ENCODE measurements at places on chromosomes 4 and X.

- H3K27ac ChIP-seq: no peak overlapping the region
- DNase-seq: no peak
- no peaks in the 10 kb centered on the region for H3K27me3 ChIP-seq
- H3K4me1 ChIP-seq: no peaks in the 10 kb centered on the region
- H3K4me3 ChIP-seq: no peak overlapping the region
- no peaks in the 10 kb centered on the region for H3K36me3 ChIP-seq
Measured at GRCh38 chrX:153441981-153442380, 3.9 kb downstream of the TREX2 start.

- H3K27me3 ChIP-seq: no peaks in the 10 kb centered on the region
- no peak for DNase-seq
- no peak overlapping the region for H3K27ac ChIP-seq
- no peak overlapping the region for H3K4me3 ChIP-seq
Measured at GRCh38 chr4:10108818-10109783, 7.5 kb downstream of the WDR1 start.

DNA sequence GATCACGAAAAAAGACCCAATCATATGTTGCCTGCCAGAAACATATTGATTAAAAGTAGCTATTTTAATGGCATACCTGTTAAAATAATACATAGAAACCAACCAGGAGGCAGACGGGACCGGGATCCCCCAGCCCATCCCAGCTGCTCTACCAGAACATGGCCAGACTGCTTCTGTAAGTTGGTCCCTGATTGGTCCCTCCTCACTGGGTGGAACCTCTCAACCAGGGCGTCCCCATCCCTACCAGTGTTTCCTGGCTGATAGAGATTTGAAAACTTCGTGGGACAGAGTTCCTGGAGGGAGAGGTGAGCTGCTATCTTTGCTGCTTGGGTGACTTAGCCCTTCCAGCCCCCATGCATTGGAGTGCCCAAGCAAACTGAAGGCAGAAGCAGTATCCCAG, 256.2 kb downstream of the TRAM1L1 start:
- H3K27ac ChIP-seq: no peak overlapping the region
- DNase-seq: no peak
- no peaks in the 10 kb centered on the region for H3K36me3 ChIP-seq
- H3K27me3 ChIP-seq: no peaks in the 10 kb centered on the region

- H3K4me1 ChIP-seq: no peaks in the 10 kb centered on the region
- H3K27ac ChIP-seq: no peak overlapping the region
- H3K27me3 ChIP-seq: no peaks in the 10 kb centered on the region
Measured at GRCh38 chr4:147975933-147976928, 244.3 kb downstream of the ARHGAP10 start.

DNA sequence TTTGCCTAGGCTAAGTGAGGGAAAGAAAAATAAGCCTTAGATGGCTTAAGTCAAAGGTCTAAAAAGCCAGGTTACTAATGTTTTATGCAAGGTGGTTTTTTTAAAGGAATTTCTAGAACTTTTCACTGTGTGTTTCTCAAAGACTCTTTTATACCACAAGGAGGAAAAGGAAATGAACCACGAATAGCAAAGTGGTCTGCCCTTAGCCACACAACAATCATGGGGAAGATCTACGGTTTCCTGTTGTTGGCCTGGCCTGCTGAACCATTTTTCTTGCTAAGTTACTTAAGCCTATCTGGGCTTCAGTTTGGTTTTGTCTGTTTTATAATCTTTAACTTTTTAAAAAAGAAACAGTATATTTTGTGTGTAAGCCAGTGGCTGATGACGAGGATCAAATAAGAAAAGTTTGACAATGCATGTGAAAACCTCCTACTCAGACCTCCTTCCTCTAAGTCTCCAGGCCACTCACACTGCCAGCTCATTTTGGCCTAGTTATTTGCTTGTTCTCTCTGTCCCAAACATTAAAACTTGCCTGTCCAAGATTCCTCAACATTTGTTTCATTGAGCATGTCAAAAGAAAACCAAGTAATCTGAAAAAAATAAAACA, 56.7 kb upstream of the COL25A1 start:
- H3K4me3 ChIP-seq: no peak overlapping the region
- H3K4me1 ChIP-seq: no peaks in the 10 kb centered on the region
- no peaks in the 10 kb centered on the region for H3K36me3 ChIP-seq
- DNase-seq: no peak
- peaks cover 18% of the 10 kb centered on the region for H3K27me3 ChIP-seq

DNA sequence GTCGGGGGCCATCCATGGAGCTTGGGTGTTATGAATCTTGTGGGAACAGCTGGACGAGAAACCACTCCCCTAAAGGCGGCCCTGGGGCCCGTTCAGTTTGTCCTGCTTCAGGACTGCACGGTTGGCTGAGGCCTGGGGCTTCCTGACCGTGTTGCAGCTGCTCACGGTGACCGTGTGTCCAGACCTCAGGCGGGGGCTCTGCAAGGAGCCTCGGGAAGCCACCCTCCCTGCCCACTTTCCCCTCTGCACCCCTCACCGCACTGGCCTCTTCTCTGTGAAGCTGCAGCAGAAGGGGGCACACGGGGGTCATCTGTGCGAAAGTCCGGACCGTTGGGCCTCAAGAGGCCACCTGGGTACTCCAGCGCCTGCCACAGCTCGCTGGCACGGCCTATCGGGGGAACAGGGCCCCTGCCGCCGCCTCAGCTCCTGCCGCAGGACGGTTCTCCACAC, 29.4 kb downstream of the UVSSA start:
- DNase-seq: no peak
- H3K4me1 ChIP-seq: no peaks in the 10 kb centered on the region
- no peak overlapping the region for H3K4me3 ChIP-seq

DNA sequence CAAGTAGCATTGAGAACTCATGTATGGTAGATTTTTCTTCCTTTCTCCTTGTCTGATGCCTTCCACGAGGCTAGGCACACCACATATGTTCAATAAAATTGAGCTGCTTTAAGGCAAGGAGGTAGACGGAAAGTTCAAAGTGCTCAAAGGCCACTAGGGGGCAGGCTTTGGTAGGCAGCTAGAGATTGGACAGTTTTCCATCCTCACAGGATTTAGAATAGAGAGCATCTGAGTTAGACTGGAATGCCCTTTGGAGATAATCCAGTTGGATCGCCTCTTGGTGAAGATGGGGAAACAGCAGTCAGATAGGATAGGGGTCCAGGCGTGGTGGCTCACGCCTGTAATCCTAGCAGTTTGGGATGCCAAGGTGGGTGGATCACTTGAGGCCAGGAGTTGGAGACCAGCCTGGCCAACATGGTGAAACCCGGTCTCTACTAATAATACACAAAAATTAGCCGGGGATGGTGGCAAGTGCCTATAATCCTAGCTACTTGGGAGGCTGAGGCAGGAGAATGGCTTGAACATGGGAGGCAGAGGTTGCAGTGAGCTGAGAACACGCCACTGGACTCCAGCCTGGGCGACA, 30.4 kb downstream of the ELF4 start:
- peaks cover 18% of the 10 kb centered on the region for H3K36me3 ChIP-seq
- H3K4me1 ChIP-seq: peaks cover 48% of the 10 kb centered on the region
- no peaks in the 10 kb centered on the region for H3K27me3 ChIP-seq

Data from CD14-positive monocyte (primary cell).